A673 (cell line): ENCODE measurements at places on chromosomes 7 and 10.

- peak; percentile 21 for DNase-seq
Measured at GRCh38 chr7:47254081-47254977, 327.6 kb downstream of the TNS3 start.

DNA sequence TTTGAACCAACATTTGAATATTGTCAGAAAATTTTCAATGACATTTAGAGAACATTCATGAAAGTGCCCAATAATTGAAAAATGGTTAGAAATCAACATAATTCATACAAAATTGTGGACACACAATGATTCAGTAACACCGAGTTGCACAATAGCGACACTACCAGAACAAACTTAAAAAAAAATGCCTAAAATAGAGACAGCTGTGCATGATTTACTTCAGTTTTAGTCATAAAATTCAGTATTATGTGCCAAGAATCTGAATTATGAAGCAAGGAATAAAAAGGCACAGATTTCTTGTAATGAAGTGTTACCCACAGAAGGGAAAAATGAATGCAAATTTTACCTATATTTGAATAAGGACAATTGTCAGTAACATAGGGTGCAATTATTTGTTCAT is 396.0 kb downstream of the SEMA3D start:
- no peak for DNase-seq

DNA sequence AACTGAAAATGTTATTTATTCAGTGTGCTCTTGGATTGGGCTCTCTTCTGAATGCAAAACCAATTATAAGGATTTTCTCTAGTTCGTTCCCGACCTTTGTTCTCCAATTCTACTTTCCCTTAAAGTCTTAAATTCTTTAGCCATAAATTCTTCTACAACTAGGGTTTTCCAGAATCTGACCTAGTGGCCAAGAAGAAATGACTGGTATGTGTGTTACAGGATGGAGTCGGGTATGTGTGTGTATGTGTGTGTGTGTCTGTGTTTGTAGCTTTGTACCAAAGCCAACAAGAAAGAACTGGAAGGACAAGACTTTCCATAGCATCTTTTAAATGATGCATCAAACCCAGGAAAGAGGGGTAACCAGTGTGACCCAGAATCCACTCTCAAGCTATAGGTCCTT is 25.8 kb upstream of the LEP start:
- no peak for DNase-seq

GRCh38 chr10:96129387-96130325 is at the start of gene ZNF518A:
Gene ZNF518A (plus strand): TSS chr10:96130297. CDS start chr10:96156323, 26,026 bp downstream.
- peak; percentile 97 for DNase-seq

DNA sequence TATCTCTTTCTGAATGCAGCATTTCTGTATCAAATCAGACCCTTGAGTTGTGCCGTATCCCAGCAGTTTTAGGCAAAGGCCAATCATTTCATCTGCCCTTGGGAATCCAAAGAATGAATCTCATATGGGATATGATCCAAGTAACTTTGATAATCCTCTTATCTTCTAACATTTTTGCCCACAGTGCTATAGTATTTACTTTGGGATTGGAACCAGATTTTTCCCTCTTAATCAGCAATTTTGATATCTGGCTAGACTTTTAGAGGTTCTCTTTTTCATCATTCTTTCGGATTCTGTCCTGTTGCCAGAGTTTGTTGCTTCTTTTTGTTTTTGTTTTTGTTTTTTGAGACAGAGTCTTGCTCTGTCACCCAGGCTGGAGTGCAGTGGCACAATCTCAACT is 118.0 kb downstream of the NRF1 start:
- DNase-seq, result no peak
